ENCODE measurements at places on chromosomes 7 and 10.

DNA sequence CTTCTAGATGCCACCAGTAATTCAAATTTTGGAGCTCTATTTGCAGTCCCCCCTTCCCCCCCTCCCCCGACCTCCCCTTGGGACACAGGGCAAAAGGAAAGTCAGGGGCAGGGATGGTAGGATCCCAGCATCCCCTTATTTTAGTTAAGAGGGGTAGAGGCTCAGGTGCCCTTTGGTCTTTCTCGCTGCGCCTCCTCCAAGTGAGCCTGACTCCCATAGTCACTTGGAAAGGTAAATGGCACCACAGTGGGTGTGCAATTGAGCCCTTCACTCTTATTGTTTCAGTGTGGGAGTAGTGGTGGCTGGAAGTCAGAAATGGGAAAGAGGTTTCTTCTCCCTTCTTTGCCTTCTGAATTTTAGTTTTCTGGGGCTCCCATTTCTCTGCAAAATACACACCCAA lies 8.2 kb upstream of the FEZF1 start:
- DNase-seq, result no peak

GRCh38 chr10:34359435-34359813 lies 455.7 kb downstream of the PARD3 start:
- DNase-seq, result no peak

- no peak for DNase-seq
Observed at GRCh38 chr10:131892806-131893675, 7.8 kb upstream of the PPP2R2D start.

- no peak for DNase-seq
Observed at GRCh38 chr10:100828738-100829096, 83.3 kb downstream of the PAX2 start.

DNA sequence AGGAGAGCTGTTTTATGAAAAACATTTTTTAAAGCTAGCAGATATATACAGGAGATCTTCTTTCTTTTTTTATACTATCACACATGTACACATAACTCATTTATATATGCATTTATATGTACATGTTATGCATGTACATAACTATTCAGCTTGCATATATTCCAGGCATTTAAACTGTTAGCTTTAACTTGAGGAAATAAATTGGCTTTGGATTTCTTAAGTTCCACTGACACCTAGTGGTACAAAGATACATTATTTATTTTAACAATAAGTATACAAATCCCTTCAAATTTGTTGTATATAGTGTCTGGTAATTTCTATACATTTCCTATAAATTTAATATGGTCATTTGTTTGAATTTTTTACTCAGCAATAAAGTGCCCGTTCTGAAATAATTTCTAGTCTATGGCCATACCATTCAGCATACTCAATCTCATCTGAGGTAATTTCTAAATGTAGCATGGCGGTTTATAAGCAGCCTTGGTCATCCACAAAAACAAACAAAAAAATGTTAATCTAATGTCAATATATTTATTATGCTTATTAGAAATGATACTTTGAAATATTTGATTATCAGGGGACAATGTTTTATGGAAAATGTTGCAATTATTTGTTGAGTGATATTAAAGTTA lies 11.6 kb downstream of the ZDHHC6 start:
- DNase-seq, result peak; percentile 73

- DNase-seq, result no peak
Observed at GRCh38 chr7:30505174-30505697, 607 bp upstream of the GGCT start.

GRCh38 chr10:6211671-6212635 lies 9.2 kb downstream of the PFKFB3 start:
- no peak for DNase-seq

DNA sequence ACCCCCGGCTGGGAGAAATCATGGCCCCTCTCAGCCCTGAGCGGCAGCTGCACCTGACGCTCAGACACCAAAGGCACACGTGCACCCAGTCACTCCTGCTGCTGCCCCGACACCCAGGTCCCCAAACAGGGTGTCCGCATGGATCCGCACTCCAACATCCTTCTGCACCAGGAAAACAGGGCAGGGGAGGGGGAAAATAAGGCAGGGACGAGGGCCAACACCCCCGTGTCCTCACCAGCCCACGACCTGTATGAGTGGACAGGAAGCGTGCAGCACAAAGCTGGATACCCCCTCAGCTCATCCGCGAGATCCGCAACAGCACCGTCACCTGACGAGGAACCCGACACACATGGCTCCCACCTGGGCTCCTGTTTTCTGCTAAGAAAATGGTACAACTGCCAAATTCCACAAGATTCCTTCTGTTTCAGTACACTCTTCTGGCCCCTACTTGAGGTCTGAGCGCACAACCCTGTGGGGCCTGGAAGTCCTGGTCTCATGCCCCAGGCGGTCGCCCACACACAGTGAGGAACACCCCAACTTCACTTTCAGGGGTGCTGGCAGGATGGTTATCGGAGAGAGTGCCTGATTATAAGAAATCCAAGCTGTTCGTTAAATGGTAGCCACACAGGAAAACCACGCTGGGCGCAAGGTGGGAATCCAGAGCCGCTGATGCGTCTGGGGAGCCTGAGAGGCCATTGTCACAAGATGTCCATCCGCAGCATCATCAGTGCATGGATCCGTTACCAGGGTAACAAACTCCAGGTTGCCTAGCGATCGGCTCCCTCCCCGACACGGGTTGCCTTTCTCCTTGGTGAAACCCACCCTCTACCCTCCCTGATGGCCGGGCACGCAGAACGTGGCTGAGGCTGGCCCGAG lies 63.6 kb downstream of the ZRANB1 start:
- no peak for DNase-seq

DNA sequence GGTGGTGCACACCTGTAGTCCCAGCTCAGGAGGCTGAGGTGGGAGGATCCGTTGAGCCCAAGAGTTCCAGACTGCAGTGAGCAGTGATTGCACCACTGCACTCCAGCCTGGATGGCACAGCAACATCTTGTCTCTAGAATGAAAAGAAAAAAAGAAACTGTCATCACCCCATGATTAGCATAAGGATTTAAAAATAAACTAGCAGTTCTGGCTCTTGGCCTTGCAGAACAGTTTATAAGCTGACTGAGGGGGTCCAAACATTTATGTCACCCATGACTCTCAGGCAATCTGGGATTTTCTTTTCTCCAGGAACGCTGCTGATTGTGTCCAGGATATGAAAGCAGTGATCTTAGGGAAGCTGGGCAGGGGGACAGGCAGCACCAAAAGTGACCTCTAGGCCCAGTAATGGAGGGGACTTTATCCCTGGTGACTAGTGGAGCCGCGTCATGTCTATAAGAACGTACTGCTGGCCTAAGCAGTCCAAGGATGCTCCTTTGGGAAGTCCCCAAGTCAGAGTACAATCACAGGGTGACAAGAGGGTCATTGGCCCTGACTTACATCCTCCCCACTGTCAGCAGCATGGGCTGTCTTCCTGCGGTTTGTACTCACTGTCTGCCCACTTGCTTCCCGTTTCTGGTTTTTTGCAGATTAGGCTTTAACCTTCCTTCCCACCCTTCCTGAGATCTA lies 177.4 kb downstream of the ARHGAP12 start:
- DNase-seq, result peak; percentile 53

- no peak for DNase-seq
Observed at GRCh38 chr10:132506711-132507408, 30.7 kb upstream of the INPP5A start.

GRCh38 chr7:34165927-34166550 lies 260.7 kb downstream of the BMPER start:
- DNase-seq, result peak; percentile 13

- DNase-seq, result no peak
Observed at GRCh38 chr7:12765431-12766100, 78.1 kb downstream of the ARL4A start.

DNA sequence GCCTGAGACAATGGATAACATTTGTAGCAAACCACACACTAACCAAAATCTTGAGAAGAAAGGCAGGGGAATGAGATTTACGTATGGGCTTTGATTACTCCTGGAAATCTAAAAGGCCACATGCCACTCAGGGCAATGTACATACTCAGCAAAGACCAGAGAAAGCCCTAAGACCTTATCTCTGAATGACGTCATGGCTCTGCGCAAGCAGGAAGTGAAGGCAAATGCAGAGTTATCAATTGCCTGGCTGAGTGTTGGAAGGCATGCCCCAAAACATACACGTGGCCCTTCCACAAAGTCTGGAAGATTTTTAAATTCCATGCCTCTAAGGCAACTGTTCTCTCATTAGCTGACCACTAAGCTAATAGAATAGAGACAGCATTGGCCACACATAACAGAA lies 90.9 kb upstream of the NRBF2 start:
- DNase-seq, result no peak

DNA sequence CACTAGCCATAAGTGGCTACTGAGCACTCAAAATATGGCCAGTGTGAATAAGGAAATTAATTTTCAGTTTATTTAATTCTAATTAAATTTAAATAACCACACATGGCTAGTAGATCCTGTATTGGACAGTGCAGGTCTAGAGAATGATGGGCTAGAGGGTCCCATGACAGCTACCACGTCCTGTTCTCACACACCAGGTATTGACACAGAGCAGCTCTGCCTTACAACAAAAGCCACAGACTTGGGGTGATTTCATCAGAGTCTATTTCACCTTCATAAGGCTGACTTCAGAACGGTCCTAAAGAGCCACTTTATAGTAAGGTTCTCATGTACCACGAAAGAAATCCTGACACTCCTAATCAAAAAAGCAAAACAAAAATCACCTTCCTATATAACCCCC lies 111.3 kb downstream of the UBE2H start:
- DNase-seq, result no peak

GRCh38 chr10:58952747-58953466 lies 223.5 kb upstream of the PHYHIPL start:
- DNase-seq, result peak; percentile 20

DNA sequence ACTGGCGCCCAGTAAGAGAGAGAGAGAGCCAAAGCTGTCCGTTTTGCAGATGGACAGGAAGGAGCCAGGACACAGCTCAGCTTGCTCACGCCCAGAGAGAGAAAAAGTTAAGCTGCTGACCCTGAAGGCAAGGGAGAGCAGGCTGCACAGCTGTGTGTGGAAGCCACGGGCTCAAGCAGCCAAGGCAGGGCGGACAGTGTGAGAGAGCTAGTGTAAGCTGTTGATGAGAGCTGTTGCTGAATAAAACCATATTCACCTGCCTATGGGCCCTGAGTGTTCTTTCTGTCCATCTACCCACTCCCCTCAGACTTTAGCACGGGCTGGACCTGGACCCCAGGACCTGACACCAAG lies 5.4 kb downstream of the INMT start:
- no peak for DNase-seq

GRCh38 chr7:24778543-24779282 lies 21.4 kb upstream of the GSDME start:
- DNase-seq, result no peak

GRCh38 chr10:33336582-33337325 lies 2.3 kb upstream of the NRP1 start:
- DNase-seq, result no peak

DNA sequence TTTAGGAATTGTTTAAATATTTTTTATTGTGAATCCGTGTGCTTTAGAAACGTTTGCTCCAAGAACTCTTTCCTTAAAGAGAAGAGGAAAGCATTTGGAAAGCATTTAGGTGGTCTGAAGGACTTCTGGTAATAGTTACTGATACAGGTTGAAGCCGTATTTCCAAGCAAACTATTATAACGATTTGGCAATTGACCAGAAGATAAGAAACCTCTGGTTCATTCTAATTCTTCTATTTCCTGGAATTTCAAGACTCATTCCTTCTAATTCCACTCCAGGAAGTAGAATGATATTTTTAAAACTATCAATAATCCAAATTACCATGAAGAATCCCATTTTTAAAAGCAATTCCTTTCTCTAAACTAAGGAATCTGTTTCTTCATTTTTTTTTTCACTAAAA lies 158.9 kb upstream of the AGR3 start:
- no peak for DNase-seq
